A549 (cell line): ENCODE measurements at places on chromosomes 1 and 21. TPM values are rescaled to one million over a fixed set of nuclear protein-coding genes. Genes with fewer than 3 reads are reported as not detected.

The LRRC53 gene
- polyA plus RNA-seq: not detected in 3 replicates

- DNase-seq: no peak
These were observed 37.8 kb downstream of the NID1 start for GRCh38 chr1:236027104-236027503.

DNA sequence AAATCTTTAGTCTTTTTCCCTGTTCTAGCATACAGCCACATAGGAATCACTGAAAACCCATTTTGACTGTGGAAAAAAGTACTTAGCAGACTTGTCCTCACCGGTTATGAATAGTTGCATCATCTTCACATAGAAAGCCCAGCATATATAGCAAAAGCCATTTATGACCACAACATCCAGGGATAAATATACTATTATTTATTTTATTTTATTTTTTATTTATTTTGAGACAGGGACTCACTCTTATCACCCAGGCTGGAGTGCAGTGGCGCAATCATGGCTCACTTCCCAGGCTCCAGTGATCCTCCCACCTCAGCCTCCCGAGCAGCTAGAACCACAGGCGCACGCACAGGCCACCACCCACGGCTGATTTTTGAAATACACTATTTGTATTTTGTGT lies 175.3 kb downstream of the GALNT2 start:
- DNase-seq: no peak

The DRAM2 gene
- polyA plus RNA-seq: 17.9 to 19.0 TPM (median 18.7 TPM) in 3 replicates

- no peak for DNase-seq
These were observed 28.5 kb upstream of the SELENON start for GRCh38 chr1:25771221-25772114.

- no peak for DNase-seq
These were observed 739.1 kb downstream of the MATN1 start for GRCh38 chr1:29984166-29984861.

The HHIPL2 gene
- polyA plus RNA-seq: 10.5 to 16.6 TPM (median 14.3 TPM) in 3 replicates

DNA sequence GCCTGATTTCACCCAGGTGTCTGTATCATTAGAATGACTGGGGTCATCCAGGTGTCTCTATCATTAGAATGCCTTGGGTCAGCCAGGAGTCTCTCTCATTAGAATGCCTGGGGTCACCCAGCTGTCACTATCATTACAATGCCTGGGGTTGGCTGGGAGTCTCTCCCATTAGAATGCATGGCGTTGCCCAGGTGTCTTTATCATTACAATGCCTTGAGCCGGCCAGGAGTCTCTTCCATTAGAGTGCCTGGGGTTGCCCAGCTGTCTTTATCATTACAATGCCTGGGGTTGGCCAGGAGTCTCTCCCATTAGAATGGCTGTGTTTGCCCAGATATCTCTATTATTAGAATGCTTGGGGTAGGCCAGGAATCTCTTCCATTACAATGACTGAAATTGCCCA lies 61.6 kb downstream of the RNF187 start:
- no peak for DNase-seq

DNA sequence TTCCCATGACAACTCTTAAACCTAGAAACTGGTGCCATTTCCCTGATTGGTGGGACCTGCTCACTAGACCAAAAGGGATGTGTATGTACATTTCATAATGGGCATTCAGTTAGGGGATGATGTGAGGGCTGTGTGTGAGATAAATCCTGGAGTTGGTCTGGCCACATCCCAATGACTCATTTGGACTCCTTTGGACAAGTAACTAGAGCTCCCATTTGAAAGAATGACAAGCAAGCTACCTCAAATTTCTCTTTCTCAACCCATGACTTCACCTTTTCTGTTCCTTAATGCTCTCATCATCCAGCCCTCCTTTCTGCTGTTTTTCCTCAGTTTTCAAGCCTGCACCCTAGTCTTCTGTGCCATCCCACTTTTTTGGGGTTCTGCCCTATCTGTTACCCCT lies 27.9 kb downstream of the EBNA1BP2 start:
- no peak for DNase-seq

GRCh38 chr1:154272999-154273563 lies 652 bp downstream of the HAX1 start:
- DNase-seq: no peak

The TEX35 gene
- 0.05 TPM in 1 of 3 replicates, not detected in the others for polyA plus RNA-seq

The SPRR2E gene
- polyA plus RNA-seq: not detected in 3 replicates
